ENCODE measurements at places on chromosomes 12 and 14.

DNA sequence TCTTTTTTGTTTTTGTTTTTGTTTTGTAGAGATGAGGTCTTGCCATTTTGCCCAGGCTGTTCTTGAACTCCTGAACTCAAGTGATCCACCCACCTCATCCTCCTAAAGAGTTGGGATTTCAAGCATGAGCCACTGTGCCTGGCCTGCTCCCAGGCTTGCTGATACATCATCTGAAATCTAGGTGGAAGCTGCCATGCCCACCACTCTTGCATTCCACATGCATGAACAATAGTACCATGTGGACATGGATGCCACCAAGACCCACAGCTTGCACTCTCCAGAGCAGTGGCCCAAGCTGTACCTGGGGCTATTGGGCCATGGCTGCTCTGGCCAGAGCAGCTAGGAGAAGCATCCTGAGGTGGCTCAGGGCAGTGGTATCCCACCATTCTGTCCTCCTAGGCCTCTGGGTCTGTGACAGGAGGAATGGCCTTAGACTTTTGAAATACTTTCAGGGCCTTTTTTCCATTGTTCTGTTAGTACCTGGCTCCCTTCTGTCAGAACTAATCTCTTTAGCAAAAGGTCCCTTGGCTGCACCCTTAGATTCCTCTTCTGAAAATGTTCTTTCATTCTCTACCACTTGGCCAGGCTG lies 13.7 kb downstream of the FLVCR2 start:
- no peak for DNase-seq

DNA sequence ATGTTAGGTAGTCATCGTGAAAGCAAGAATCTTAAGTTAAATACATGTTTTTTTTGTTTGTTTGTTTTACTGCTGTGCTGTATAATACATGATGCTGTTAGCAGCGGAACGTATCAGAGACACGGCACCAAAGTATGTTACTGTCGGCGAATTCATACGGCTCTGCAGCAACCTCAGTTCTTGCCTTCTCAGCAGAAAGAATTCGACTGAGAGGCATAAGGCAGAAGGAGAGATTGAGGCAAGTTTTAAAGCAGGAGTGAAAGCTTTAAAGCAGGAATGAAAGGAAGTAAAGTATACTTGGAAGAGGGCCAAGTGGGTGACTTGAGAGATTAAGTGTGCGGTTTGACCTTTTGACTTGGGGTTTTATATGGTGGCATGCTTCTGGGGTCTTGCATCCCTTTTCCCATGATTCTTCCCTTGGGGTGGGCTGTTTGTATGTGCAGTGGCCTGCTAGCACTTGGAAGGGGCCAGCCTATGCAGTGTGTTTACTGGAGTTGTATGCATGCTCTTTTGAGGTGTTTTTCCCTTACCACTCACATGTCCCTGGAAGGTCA lies 23.7 kb downstream of the LEMD3 start:
- no peak for DNase-seq

- DNase-seq = no peak
These were observed 36.0 kb downstream of the TC2N start for GRCh38 chr14:91831337-91831736.

GRCh38 chr14:78090864-78091263 lies 79.3 kb upstream of the NRXN3 start:
- no peak for DNase-seq

DNA sequence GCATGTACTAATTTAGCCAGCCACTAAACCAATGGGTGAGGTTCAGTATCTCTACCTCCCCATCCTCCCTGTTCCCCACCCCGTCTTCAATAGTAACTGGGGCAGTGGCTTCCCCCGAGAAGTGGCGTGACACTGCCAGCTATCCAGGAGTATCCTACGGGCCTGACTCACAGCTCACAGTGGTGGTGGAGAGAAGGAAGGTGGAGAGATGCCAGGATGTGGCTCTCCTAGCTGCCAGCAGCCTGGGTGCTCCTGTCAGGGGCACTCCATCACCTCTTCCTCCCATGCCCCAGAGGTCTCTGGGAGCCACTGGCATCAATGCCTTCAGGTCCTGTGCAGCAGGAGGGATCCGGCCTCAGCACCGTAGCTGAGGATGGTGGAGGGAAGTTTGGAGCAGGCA lies 49.0 kb downstream of the TSPAN11 start:
- no peak for DNase-seq
